ENCODE measurements at places on chromosomes 7 and 10.

DNA sequence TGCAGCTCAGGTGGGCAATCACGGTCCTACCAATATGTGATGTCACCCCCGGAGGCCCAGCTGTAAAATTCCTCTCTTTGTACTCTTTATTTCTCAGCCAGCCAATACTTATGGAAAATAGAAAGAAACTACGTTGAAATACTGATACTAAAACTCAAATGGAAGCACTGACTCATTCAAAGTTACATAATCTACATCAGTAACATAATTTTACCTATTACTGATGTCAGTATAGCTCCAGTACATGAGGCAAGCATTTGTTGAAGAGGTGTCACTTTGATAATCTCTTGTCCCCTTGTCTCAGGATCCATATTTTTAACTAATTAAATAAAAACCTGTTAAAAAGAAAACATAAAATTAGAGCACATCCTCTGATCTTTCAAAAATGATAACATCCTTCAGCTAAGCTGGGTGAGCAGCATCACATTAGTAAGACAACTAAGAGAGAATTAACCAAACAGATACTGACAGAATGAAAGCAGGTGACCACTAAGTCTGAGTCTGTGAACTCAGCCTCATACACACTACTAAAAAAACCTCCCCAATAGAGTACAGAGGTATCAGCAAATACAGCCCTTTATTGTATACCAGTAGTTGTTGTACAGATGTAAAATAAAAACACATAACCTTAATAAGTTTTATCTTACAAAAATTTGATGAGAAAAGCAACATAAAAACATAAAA is 17.6 kb downstream of the SLC25A40 start:
- DNase-seq = no peak

DNA sequence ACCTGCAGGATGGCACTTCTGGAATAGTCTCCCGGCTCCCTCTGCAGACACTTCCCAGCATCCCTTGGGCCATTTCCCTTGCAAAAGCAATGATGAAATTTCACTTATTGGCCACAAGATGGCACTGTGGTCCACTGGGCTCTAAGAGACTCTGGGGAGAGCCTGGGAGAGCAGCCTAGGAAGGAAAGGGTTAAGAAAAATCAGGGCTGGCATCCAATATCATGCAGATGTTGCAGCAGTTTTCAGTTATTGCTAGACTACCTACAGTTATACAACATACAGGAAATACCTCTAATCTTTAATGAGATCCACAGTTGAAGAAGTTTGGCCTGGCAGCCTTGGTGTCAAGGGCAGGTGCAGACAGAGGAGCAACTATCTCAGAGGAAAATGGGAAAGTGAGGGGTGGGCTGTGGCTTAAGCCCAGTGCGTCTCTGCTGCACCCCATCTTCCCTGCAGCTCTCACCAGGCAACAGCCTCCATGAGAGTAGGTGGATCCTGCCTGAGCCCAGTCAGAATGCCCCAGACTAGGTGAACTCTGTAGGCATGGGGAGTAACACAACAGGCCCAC is 100.2 kb upstream of the PRSS58 start:
- DNase-seq = no peak

GRCh38 chr10:4698075-4698474 is 127.9 kb upstream of the AKR1E2 start:
- DNase-seq = no peak

GRCh38 chr10:30219971-30220751 is 128.9 kb downstream of the MTPAP start:
- DNase-seq = no peak

- no peak for DNase-seq
Measured at GRCh38 chr7:44912775-44913347, 27.5 kb upstream of the PURB start.

Measured in tibial nerve (tissue), 4 donors.